ENCODE measurements at places on chromosomes 2 and 18.

GRCh38 chr2:32358111-32358482, 1.3 kb downstream of the BIRC6 start:
- DNase-seq, result no peak

GRCh38 chr2:43123981-43124686, 102.3 kb downstream of the ZFP36L2 start:
- no peak for DNase-seq

GRCh38 chr2:102891296-102891695, 129.5 kb downstream of the TMEM182 start:
- DNase-seq, result no peak

GRCh38 chr18:12333506-12334290, 25.7 kb downstream of the TUBB6 start:
- DNase-seq, result no peak

DNA sequence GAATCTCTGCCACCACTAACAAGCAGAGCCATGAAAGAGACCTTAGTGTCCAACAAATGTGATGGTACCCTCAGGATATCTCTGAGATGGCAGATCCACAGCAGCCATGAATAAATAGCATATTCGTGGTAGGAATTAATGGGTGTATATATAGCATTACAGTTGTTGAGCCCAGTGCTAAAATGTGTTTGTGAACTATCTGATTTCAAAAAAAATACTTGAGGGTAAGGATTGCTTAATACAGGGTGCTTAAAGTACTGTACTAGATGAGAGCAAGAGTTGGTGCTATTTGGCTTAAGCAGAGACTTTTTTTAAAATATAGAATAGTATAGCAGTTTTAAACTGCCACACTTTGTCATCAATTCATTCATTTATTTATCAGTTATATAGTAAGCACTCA, 101.5 kb upstream of the GALNT5 start:
- no peak for DNase-seq

GRCh38 chr2:65922794-65923193, 490.4 kb upstream of the SPRED2 start:
- no peak for DNase-seq

DNA sequence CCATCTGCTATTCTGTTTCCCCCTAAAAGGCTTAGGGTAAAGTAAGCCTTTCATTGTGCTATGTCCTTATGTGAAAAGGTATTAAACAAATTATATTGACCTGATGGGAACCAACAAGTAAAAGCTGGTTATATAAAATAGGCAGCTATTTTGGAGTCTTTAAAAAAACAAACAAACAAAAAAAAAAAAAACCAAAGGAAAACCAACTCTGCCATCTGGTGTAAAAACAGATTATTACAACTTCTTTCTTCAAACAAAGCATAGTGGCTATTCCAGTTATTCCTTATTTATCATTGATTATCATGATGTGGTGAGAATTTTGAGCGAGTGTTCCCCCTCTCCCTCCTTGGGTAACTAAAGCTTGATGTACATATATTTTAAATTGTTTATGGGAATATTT, 122.3 kb upstream of the FHL2 start:
- DNase-seq, result no peak

- DNase-seq, result no peak
Measured at GRCh38 chr2:27959496-27959895, 69.0 kb downstream of the BABAM2 start.

GRCh38 chr2:182191061-182191460, 205.4 kb downstream of the PPP1R1C start:
- DNase-seq, result no peak

- no peak for DNase-seq
Measured at GRCh38 chr2:196149948-196150347, 21.4 kb downstream of the STK17B start.

DNA sequence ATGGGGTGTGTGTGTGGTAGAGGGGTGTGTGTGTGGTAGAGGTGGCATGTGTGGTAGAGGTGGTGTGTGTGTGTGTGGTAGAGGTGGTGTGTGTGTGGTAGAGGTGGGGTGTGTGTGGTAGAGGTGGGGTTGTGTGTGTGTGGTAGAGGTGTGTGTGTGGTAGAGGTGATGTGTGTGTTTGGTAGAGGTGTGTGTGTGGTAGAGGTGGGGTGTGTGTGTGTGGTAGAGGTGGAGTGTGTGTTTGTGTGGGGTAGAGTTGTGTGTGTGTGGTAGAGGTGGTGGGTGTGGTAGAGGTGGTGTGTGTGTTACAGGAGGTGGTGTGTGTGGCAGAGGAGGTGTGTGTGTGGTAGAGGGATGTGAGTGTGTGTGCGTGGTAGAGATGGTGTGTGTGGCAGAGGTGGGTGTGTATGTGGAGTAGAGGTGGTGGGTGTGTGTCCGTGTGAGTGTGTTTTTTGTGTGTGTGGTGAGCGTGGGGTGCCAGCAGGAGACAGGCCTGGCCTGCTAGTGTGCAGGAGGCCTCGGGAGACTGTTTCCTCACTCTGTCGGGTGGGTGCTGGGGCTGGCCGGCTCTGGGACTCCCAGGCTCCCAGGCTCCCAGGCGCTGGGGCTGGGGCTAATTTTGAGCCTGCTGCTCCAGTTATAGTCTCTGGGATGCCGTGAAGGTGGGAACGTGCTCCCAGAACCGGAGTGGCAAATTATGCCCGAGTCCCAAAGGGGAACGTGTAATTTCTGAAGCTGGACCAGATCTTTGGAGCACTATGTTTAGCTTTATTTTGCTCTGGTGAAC, 165.2 kb downstream of the DYSF start:
- no peak for DNase-seq

DNA sequence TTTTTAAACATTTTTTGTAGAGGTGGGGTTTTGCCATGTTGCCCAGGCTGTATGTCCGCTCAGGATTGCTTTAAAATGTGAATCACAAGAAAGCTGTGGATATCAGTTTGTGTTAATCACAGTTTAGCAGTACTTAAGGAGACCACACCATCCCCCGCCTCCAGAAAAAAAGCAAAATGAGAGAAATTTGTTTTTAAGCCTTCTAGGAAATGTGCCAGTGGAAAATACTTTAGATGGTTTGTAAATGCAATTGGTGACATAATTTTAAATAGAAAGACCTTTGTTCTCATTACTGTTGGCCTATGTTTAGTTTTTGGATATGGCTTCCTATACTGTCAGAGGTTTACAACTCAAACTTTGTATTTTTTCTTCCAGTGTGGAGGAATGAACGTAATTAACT, 27.0 kb downstream of the GCA start:
- no peak for DNase-seq

- DNase-seq, result no peak
Measured at GRCh38 chr2:147182260-147182659, 662.6 kb upstream of the ACVR2A start.

DNA sequence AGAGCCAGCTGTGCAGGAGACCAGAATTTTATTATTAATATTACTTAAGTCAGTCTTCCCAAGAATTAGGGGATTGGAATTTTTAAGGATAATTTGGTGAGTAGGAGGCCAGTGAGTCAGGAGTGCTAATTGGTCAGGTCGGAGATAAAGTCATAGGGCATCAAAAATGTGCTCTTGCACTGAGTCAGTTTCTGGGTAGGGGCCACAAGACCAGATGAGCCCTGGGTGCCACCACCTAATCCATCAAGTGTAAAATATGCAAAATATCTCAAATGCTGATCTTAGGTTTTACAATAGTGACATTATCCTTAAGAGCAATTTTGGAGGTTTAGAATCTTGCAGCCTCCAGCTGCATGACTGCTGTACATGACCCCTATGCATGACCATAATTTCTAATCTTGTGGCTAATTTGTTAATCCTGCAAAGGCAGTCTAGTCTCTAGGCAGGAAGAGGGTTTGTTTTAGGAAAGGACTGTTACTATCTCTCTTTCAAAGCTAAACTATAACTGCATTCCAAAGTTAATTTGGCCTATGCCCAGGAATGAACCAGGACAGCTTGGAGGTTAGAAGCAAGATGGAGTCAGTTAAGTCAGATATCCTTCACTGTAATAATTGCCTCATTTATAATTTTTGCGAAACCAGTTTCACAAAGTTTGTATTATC, 215.9 kb downstream of the RNF152 start:
- DNase-seq, result no peak

- no peak for DNase-seq
Measured at GRCh38 chr2:1664698-1665097, 79.6 kb downstream of the PXDN start.

- no peak for DNase-seq
Measured at GRCh38 chr18:79512461-79513380, 117.0 kb downstream of the NFATC1 start.

DNA sequence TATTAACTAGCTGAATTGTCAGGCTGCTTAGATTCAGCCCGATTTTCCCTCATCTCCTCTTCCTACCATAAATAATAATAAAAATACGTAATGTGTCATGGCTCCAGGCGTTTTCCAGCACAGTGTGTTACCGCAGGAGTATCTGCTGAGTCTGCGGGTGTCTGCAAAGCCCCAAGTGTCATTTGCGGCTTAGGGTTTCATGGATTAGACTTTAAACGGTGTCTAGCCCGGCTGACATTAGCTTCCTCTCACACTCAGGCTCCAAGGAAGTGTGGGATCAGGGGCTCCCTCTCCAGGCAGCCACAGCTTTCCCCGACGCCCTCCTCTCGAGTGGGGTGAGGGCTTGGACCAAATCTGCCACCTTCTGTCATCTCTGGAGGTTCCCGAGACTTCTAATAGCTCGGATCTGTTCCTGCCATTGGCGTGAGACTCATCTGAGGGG, 14.1 kb upstream of the HOXD1 start:
- DNase-seq, result no peak

- no peak for DNase-seq
Measured at GRCh38 chr18:49922228-49922627, 108.9 kb upstream of the ACAA2 start.

GRCh38 chr18:74479486-74480148, 16.5 kb upstream of the CNDP2 start:
- DNase-seq, result no peak

DNA sequence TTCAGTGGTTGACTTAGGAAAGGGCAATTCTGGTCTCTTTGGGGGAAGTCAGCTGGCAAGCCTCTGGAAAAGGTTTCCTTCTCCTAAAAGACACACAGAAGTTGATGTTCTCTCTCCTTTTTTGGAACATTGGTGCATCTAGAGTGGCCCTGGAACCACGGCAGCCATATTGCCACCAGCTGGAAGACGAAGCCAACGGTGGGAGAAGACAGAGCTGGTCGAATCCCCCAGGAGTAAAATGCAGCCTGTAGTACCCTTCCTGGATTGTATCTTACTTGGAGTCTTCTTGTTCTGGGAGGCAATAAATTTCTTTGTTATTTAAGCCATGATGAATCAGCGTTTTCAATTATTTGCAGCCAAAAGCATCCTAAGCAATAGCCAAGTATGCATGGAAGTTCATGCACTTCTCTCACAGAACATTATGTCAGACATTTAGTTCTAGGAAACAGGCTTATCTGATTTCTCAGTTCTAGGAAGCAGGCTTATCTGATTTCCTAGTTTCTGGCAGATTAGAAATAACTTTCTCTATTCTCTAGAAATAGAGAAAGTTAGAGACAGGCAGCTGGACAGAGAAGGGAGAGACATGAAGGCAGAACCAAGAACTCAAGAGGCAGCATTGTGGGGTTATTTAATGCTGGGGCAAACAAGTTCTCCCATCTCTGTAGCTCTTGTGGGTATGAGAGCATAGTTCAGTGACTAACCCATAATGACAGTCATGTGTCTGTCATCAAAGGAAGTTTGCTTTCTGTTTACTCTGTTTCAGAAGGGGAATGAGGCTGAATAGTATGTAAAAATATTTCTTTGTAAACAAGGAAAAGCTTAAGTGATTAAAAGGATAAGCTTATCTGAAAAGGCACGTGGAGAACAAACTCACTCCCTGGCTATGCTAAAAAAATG, 40.5 kb upstream of the NABP1 start:
- no peak for DNase-seq

DNA sequence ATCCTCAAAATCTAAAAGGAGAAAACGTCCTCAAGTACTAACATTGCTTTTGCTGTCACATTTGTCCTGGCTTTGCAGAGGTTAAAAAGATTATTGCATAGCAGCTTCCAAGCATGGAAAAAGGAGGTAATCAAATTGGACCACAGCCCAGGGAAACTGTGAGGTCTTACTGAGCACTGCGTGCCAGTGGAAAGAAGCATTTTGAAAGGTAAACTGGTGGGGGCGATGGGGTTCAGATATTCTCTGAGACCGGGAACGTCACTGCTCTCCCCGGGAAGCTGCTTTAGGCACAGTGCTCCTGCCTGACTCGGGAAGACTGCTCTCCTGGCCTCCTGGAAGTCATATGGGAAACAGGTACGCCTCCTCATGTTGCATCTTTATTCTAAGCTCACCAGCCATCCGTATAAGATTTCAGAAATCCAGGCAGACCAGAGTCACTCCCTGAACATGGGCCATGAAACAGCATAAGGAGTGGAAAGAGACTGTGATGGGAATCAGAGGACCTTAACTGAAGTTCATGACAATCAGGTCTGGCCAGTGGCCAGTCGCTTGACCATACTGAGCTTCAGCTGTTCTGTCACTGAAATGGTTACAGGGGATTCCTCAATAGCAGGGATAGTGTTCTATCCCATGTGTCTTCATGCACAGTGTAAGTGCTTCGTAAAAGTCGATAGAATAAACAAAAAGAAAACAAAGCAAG, 284.1 kb downstream of the TRIB2 start:
- DNase-seq, result no peak

- no peak for DNase-seq
Measured at GRCh38 chr2:25551316-25551715, 122.1 kb downstream of the DTNB start.

- no peak for DNase-seq
Measured at GRCh38 chr2:223300326-223300725, 248.3 kb downstream of the KCNE4 start.

DNA sequence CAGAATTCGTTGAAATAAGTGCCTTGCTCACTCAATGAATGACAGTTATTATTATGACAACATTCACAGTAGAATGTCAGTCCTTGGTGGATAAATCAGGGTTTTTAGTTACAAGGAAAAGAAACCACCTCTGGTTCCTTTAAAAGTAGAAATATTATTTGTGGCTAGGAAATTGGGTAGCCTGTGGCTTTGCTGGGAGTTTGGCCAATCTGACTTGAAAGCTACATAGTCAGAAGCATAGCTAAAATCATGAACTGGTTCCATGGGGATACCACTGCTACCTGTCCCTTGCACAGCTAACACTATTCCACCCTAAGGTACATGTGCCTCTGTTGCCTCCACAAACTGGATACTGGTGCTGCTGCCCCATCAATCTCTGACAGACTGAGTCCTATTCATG, 12.8 kb upstream of the SMCHD1 start:
- DNase-seq, result no peak

GRCh38 chr2:127085317-127085681, 21.7 kb downstream of the BIN1 start:
- no peak for DNase-seq

- peak; percentile 27 for DNase-seq
Measured at GRCh38 chr2:61177727-61178549, 15.9 kb downstream of the C2orf74 start.

Data from renal cortex interstitium (tissue), 15 donors.